Suprapubic skin (tissue), 4 donors: ENCODE measurements at places on chromosomes 3 and 15. TPM values are rescaled to one million over a fixed set of nuclear protein-coding genes. Genes with fewer than 3 reads are reported as not detected.
A peak's percentile ranks its signal among the peaks of the same experiment; 100 is the strongest.

- no peak for DNase-seq
Observed at GRCh38 chr3:108124337-108125152, 33.7 kb upstream of the CD47 start.

Gene PLSCR1
- total RNA-seq = 42.0 TPM

Gene KNG1
- total RNA-seq = not detected

DNA sequence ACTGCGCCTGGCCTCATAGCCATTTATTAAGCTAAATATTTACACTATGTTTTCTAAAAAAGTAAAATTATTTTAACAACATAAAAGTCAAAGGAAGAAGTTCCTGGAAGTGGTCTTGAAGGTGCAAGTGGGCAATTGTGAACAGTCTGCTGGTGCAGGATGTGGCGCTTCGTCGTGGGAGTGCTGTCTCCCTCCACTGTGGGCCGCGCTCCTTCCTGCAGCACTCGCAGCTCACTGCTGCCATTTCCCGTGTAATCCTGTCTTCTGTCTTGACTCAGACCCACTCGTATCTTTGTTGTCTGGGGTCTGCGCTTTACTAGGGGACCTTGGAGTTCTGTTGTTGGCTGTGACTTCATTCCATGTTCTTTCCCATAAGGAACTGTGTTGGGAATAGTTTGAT lies 56.3 kb downstream of the APBA2 start:
- DNase-seq = peak; percentile 48

DNA sequence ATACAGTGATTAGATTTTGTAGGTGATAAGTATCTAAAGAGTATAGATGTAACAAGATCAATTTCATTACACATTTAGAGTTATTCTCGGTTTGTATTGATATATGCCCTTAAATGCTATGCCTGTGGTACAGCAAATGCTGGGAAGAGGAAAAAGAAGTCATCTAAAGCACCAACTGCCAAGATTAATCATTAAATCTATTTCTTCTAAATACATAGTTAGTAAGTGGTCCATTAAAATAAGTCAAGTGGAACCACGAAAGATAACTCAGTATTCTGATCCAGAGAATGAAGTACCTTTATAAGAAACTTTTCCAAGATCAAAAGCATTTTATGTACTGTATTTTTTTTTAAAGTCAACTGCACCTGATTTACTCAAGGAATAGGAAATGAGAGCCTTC lies 142.1 kb upstream of the CGNL1 start:
- no peak for DNase-seq

- no peak for DNase-seq
Observed at GRCh38 chr3:134567605-134568004, 81.7 kb downstream of the CEP63 start.

Gene LXN
- total RNA-seq = 8.4 TPM

- no peak for DNase-seq
Observed at GRCh38 chr15:67590191-67590590, 47.7 kb downstream of the MAP2K5 start.

GRCh38 chr15:86062646-86063243 lies 16.9 kb upstream of the AGBL1 start:
- no peak for DNase-seq

- no peak for DNase-seq
Observed at GRCh38 chr3:126968391-126969390, 14.2 kb upstream of the PLXNA1 start.

- no peak for DNase-seq
Observed at GRCh38 chr3:191388823-191389222, 58.5 kb upstream of the UTS2B start.

Gene FNDC3B
- 23.9 TPM for total RNA-seq

DNA sequence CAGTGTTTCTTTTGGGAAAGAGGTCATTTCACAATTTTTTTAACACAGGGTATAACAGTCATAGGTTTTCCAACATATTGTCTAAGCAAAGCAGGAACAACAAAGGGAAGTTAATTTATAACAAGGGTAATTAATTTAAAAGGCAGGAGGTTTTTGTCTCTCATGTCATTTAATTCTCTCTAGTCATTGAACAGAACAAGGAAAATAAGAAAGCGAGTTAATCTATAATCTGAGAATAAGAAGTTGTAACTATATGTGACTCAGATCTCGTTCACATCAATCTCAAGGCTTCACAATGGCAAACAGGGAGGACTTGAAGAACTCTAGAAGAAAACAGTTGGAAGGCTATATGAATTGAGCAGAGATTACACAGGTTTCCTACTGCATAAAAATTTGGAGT lies 579.8 kb upstream of the CCDC54 start:
- no peak for DNase-seq

DNA sequence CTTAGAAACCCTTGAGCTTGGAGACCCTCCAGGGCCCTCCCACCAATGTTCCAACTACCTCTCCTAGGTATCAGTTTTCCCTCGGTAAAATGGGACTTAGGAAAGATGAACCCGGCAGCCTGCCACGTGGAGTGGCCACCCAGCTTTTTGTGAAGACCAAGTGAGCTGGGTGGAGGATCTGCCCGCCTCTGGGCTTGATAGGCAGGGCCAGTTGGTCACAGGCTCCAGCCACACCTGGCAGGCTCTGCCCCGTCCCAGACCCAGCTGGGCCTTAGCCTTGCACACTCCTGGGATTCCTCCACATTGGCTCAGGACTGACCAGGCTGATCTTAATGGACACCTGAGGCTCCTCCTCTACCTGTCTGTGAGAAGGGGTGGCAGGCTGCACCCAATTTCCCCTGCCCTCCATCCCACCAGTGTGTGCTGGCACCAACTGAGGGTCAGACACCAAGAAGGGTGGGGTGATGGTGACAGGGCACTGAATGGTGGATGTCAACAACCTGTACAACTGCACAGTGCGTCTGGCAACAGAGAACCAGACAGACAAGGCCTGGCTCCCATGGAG lies 761 bp upstream of the GRIP2 start:
- no peak for DNase-seq

Gene LMAN1L
- total RNA-seq = not detected

DNA sequence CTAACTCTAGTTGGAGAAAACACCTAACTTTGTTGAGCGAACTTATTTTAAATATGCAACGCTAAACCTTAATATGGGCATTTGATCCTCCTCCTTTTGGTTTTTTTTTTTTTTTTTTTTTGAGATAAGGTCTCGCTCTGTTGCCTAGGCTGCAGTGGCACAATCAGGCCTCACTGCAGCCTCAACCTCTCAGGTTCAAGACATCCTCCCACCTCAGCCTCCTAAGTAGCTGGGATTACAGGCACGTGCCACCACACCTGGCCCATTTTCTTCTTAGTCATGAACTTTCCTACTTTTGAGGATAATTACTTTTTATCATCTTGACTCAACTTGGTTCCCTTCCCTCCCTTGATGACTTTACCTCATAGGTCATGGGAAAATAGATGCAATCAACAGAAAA lies 3.9 kb downstream of the NUSAP1 start:
- DNase-seq = no peak

Gene TGM4
- total RNA-seq = 0.30 TPM

Gene CAMK2N2
- not detected for total RNA-seq

- DNase-seq = no peak
Observed at GRCh38 chr15:83843471-83843871, 189.5 kb downstream of the ADAMTSL3 start.

- DNase-seq = no peak
Observed at GRCh38 chr3:85864896-85865295, 906.1 kb downstream of the CADM2 start.

Gene GOLGA8G
- total RNA-seq = not detected

Gene CFAP100
- total RNA-seq = not detected

DNA sequence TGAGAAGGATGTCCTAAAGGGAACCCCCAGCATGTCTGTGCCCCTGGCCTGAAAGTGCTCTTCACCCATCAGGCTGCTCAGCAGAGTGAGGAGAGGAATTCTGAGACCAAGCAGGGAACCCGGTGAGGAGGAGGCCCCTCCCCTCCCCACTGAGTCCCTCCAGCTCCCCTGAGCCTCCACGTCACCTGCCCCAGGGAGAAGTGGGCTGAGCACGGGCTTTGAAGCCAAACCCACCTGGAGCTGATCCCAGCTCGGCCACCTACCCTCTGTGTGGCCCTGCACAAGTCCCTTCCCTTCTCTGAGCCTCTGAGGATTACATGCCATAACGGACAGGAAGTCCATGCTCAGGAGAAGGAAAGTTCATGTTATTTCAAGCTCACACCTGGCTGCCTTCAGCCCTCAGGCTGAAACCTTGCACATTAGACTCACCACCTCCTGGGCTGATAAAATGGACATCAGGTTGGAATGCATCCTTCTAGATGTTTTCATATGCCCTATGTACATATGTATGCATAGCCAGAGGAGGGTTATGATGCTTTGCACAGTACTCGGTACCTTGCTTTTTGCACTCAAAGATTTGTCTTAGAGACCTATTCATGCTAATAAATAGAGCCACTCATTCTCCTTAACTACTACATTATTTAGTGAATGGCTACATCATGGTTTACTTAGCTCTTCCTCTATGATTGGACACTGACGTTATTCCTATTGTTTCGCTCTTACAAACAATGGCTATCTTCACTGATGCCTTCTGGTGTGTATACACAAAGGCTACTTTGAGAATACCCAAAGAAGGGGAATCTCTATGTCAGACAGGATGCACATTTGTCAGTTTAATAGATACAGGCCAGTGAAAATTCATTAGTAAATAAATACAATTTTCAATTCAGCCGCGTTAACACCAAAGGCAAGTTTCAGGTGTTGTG lies 31.6 kb upstream of the GATA2 start:
- DNase-seq = no peak

GRCh38 chr3:139052802-139053600 lies 8.3 kb upstream of the PRR23C start:
- DNase-seq = no peak

DNA sequence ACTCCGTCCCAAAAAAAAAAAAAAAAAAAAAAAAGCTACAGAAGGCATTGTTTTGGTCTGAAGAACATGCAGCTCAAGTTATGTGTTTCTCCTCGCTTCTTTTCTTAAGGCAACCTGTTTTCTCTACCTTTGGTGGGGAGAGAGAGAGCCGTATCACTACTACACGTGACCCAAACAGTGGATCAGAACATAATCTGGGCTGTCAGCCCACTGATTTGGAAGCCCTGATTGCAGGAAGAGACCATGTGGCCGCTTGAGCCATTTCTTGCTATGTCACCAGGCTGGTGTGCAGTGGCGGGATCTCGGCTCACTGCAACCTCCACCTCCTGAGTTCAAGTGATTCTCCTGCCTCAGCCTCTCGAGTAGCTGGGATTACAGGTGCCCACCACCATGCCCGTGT lies 69.8 kb downstream of the ABTB1 start:
- no peak for DNase-seq
